Stimulated activated CD4-positive, alpha-beta T cell treated with anti-CD3 and anti-CD28 coated beads, Interleukin-4, amount 100 ng/mL, for 48 hours (primary cell): ENCODE measurements at places on chromosomes 11 and 22.

DNA sequence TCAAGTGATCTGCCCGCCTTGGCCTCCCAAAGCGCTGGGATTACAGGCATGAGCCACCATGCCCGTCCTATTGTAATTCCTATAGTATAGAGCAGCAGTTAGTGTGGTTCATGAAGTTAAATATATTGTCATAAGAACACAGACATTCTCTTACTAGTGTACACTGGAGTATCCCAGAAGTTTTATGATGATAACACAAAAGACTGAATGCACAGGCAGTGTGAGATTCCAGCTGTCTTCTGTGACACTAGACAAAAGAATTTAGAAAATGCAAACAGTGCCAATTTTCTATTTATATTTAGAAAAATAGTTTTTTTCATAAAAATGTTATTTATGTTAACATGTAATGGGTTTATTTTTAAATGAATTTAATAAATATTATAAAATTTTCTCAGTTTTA, 39.4 kb upstream of the RBX1 start:
- DNase-seq, result no peak

DNA sequence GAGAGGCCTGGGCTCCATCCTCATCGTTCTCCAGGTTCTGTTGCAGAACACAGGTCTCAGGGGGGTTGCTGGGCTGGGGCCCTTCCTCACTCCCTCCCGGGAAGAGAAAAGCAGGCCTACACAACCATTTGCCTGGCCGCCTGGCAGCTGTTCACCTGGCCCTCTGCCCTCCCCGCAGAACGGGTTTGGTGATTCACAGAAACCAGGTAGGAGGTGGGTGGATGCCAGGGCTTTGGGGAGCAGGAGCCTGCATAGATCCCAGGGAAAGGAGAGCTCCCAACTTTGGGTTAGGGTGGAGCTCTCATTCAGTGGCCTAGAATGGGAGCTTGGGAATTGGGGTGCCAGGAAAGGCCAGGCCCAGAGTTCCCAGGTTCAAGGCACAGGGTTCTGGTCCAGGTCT, 995 bp downstream of the TMEM134 start:
- DNase-seq, result no peak

GRCh38 chr22:20968281-20968977, 1.4 kb downstream of the AIFM3 start:
- no peak for DNase-seq

- DNase-seq, result no peak
These were observed 218.3 kb upstream of the CTSC start for GRCh38 chr11:88555829-88556202.
